ENCODE measurements at places on chromosomes 4 and X.

DNA sequence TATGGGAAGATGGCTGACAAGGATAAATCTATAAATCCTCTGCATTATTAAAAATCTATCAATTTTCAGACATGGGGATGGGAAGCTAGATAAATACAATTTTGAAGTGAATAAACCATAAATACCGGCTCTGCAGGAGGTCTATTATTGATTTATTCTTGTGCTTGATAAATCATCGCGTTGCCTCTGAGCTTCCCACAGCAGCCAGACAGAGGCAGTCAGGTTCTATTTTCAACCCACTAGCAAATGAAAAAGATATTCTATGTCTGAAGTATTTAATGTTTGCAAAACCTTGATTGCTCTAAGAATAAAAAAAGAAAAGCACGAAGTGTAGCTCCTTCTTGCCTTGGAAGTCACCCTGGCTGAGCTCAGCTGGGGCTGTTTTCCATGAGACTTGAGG is 216.2 kb downstream of the DHRSX start:
- no peak for DNase-seq

GRCh38 chrX:105773801-105774200 is 48.5 kb upstream of the NRK start:
- DNase-seq: no peak

- no peak for DNase-seq
Observed at GRCh38 chrX:88526385-88526784, 220.6 kb upstream of the CPXCR1 start.

- DNase-seq: no peak
Observed at GRCh38 chr4:64174247-64174882, 234.9 kb downstream of the TECRL start.

DNA sequence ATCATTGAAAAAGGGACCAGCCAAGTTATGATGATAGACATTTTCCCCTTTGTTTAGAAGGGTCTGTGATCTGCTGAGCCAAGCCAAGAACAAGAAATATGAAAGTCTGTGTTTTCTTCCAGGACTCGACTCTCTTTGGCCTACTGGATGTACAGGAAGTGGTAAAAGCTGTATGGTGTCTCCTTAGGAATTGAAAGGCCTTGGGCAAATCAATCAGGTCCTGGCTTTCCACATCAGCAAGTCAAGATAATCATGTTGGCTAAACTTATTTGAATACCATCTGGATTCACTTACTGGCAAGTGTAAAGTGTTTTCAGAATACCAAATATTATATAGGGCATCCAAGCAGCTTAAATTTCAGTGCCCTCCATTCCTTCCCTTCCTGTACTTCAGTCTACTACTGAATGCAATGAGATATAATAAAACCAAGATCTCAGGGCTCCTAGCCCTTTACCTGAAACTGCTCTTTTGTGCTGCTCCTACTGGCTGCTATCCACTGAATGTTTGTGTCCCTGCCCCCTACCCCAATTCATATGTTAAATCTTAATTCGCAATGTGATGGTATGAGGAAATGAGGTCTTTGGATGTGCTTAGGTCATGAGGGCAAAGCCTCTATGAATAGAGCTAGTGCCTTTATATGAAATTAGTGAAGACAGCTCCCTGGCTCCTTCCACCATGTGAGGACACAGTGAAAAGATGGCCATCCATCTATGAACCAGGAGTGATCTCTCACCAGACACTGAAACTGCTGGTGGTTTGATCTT is 578.0 kb downstream of the SPRY1 start:
- DNase-seq: no peak

DNA sequence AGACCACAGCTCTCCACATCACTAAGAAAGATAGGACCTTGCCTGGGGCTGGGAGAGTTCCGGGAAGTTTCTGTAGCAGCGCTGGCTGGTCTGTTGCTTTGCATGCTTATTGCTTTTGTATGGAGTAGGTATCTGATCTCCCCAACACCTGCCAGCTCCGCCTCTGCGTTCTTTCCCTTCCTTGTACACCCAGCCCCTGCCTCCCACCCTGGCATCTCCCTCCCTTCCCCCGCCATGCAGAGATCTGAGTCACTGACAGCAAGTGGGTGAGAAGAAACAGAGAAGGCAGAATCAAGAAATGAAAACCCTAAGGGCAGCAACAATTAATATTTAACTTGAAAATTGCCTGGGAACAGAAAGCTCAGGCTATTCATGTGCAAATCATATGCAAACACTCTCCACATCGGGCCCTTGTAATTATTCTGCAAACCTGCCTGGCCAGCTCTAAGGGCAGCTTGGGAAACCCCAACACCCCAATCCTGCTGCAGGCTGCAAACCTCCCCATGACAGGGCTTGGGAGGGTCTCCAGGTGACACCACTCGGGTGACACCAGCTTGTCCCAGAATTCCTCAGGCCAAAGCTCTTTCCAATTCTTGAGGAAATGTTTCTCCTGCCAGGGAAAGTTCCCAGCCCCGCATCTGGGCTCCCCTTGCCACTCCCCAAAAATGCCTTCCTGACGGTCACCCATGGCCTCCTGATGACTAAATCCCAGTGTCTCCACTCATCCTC is 257.2 kb downstream of the FBXW7 start:
- DNase-seq: no peak

DNA sequence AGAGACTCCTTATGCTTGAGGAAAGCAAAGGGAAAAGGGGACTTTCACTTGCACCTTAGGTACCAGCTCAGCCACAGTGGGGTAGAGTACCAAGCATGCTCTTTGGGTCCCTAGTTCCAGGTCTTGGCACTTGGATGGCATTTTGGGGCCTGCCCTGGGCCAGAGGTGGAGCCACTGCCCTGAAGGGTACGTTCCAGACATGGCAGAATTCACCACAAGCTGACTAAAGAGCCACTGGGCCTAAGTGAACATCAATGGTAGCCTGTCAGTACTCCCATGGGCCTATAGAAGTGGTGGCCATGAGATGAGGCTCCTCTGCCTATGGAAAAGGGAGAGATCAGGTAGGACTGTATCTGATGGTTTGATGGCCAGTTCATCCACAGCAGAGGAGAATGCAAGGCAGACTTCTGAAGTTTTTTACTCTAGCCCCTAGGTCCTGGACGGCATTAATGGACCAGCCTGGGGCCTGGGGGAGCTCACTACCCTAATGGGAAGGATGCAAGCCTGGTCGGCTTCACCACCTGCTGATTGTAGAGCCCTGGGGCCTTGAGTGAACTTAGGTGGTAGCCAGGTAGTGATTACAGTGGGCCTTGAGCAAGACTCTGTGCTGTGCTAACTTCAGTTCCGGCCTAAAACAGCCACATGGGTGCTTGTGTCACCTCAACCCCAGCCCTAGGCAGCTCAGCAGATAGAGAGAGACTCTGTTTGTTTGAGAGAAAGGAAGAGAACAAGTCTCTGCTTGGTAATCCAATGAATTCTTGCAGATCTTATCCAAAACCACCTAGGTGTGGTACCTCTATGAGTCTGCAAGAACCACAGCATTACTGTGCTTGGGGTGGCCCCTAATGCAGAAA is 19.8 kb upstream of the HSFX4 start:
- no peak for DNase-seq

DNA sequence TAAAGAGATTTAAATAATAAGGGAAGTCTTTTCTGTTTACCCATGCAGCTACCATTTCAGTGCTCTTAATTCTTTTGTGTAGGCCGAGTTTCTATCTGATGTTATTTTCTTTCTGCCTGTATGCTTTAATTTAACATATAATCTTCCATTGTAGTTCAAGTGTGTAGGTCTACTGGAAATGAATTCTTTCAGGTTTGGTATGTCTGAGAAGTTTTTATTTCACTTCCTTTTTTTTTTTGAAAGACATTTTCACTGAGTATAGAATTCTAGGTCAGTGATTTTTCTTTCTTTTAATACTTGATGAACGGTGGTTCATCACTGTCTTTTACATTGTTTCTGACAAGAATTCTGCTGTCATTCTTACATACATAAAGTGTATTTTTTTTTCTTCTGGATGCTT is 42.1 kb downstream of the VAMP7 start:
- DNase-seq: no peak
